ENCODE measurements at places on chromosomes 2 and 18.

GRCh38 chr2:1366546-1367134 is 46.6 kb upstream of the TPO start:
- no peak for DNase-seq

DNA sequence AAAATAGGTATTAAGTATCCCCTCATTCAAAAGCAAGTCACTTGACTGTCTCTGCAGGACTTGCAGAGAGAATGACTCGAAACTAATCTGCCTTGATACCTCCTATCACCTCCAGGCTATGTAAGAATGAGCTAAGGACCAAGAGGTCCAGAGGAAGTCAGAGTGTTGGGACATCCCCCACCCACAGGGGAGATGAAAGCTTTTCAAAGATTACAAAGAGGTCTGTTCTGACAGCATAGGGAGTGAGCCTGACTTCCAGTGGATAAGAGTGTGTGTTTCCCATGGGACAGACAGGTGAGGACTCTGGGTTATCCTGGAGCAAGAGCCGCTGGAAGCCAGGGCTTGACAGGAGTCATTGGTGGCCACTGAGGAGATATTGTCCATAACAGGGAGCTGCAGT is 85.0 kb upstream of the TACR1 start:
- DNase-seq = no peak

DNA sequence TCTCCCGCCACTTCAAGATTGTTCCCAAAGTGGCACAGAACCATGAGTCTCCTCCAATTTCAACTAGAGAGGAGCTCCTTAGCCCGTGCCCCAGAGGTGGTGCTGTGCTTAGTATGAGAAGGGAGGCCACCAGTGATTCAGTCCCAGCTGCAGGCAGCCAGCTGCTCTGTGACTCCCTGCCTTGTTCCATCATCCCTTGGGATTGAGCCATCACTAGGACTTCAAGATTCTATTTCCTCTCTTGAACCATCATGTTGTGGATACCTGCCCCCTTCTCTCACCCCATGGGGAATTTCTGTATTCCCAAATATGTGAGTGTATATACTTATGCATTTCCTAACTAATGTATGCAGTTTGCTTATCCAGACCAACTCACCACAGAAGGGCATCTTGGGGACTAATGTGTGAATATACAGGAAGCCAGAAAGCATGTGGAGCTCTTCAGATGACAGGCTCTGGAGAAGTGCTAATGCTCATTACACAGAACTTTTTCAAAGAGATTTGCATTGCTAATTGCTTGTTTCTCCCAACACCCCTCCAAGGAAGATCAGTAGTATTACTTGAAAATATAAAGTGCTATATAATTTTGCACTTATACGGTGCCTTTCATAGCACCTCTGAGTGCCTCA is 111.0 kb upstream of the MAP3K20 start:
- DNase-seq = no peak

DNA sequence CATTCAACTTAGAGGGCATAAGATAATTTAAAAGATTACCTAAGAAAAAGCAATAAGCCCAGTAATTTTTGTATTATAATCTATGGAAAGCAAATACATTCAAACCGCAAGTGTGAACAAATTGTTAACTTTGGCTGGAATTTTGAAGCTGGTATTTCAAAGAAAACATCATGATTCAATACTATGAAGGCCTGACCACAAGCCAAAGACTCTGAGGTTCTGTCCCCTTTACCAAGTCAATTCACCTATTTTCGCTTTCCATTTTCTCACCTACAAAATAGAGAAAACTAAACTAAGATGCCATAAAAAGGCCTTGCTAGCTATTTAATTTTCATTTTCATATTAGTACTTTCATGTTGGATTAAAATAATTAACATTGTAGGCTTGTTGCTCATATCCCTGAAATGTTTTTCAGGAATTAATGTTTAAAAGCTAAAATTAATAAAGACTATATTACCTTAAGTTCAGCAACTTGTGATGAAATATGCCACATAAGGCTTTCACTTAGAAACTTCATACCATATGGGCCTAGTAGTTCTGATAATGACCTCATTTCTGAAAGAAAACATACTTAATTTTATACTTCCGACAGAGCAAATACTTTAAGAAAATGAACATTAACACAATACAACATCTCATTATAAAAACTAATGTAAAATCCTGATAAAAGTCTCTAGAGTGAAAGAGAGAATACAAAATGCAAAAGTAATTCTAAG is 85.7 kb upstream of the FRZB start:
- no peak for DNase-seq

GRCh38 chr2:112947374-112947773 is 30.4 kb upstream of the IL36G start:
- DNase-seq = no peak

Data from CD4-positive, alpha-beta T cell treated with Interferon alpha-2 for 1 hour (primary cell).